ENCODE measurements at places on chromosomes 7 and 10.

- peak; percentile 65 for DNase-seq
Measured at GRCh38 chr7:65980478-65981250, 1.3 kb downstream of the GUSB start.

- DNase-seq: no peak
Measured at GRCh38 chr7:155454183-155455112, 3.5 kb upstream of the EN2 start.

DNA sequence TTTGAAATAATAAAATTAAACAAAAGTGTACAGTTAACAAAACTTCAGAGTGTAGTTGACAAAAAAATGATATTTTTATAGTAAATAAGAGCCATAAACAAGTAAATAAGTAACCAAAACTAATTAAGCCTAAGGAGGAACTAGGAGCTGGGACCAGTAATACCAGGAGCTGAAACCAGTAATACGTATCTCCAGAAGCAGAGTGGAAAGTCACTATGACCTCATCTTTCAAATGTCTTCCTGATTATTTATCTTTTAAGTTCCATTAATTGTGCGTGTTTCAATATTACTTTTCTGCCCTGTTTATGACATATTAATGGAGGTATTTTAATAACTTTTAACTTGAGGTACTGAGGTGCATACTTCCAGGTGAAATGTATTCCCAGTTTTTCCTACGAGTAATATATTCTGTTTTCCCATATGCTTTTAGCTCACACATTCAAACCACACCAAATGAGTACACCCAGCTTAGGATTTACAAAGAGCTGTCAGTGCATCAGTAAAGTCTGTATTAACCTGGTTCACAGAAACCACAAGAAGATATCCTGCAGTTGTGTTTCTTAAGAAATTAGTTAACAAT, 283.7 kb upstream of the HGF start:
- no peak for DNase-seq

- DNase-seq: no peak
Measured at GRCh38 chr7:108291791-108292440, 161.8 kb upstream of the LAMB4 start.

DNA sequence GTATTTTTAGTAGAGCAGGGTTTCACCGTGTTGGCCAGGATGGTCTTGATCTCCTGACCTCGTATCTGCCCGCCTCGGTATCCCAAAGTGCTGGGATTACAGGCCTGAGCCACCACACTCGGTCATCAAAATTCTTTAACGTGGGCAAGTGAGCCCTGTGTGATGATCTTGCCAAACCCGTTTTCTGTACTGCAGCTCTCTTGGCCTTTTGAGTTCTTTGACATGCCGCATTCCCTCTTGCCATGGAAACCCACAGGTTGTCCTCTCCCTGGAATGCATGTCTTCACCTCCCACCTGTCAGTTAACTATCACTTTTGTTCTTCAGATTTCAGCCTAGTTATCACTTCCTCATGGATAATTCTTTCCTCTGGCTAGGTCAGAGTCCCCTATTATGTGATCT, 5.0 kb downstream of the NUP205 start:
- DNase-seq: no peak

GRCh38 chr10:19431622-19432351, 383.2 kb downstream of the MALRD1 start:
- DNase-seq: no peak

GRCh38 chr7:23276947-23277346, 22.2 kb upstream of the MALSU1 start:
- DNase-seq: no peak

GRCh38 chr10:123663522-123663921, 2.6 kb upstream of the GPR26 start:
- DNase-seq: no peak

- no peak for DNase-seq
Measured at GRCh38 chr7:130488392-130489139, 3.3 kb upstream of the MEST start.

DNA sequence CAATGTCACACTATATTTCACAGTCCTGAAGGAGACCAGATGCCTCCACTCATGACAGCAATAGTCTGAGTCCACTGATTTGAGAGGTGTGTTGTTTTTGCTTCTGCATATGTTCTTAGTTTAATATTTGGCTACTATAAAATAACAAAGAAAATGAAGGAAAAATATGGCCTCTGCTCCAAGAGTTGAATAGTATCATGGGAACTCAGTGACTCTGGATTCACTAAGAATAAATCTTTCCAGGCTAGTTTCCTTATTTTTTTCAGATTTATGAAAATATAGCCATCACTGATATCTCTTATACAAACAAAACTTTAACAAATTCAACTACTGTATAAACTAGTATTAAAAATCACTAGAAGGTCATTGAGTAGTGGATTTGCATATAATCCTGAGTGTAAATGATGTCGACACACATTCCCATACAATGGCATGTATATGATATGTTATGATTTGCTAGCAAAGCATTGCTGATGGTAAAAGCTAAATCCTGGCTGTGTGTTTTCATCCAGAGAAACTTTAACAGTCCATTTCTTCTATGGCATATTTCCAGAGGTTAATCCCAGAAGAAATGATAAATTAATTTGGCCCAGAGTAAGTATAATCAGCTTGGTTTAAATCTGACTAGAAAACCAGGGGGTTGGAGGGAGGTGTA, 66.0 kb upstream of the VIPR2 start:
- no peak for DNase-seq

GRCh38 chr10:22552888-22553378, 161.4 kb downstream of the PIP4K2A start:
- no peak for DNase-seq

DNA sequence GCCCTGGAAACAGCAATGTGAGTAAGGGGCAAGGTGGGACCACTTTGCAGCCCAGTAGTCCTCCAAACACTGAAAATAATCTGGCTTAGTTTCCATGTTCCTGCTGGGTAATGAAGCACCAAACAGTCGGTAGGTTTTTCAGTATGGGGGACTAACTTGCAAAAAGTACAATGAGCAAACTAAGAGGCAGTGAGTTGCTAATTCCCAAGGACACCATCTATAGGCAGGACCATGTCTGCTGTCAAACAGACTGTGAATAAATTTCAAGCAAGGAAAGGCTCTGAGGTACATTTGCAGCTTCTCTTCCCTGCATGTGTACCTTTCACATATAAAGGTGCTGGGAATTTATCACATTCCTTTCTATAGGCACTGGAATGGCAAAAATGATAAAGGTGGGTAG, 327.7 kb downstream of the GPR158 start:
- DNase-seq: no peak

- no peak for DNase-seq
Measured at GRCh38 chr10:103933557-103934121, 15.7 kb upstream of the STN1 start.

- DNase-seq: no peak
Measured at GRCh38 chr7:115600207-115600606, 430.4 kb downstream of the TFEC start.

- no peak for DNase-seq
Measured at GRCh38 chr10:29501692-29502091, 133.1 kb downstream of the SVIL start.

DNA sequence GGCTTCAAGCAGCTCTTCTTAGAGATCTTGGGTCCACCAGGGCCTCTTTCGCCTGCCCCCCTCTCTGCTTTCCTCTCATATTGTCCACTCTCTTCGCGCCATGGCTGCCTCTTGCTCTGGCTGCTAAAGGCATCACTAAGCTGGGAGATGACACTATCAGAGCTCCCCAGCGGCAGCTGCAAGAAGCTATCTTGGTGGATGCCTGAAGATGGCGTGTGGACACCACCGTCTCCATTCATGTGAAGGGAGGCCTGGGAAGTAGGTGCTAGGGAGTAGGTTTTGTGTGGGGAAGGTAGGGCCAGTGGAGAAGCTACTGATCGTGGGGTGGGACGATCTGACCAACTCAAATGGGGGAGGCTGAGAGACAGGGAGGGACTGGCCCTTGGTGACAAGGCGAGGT, 45.9 kb upstream of the PDLIM1 start:
- no peak for DNase-seq

- no peak for DNase-seq
Measured at GRCh38 chr10:71435571-71436267, 39.0 kb downstream of the CDH23 start.

- peak; percentile 62 for DNase-seq
Measured at GRCh38 chr10:132637477-132638129, 100.0 kb downstream of the INPP5A start.

GRCh38 chr7:68892236-68892635, 706.0 kb upstream of the AUTS2 start:
- DNase-seq: no peak

DNA sequence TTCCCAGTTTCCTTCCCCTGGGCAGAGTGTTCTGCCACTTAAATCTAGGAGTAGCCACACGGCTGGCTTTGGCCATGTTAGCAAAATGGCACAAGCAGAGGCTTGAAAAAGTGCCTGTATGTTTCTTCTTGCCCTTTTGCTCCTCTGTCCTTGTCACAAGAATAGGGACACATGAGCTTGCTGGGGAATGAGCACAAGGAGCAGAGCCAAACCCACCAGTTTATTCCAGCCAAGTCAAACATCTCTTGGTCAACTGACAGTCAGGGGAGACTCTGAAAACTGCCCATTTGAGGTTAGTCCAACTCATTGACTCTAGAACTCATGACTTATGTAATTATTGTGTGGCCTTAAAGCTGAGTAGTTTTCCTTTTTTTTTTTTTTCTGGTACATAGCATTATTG, 739.7 kb upstream of the FZD8 start:
- no peak for DNase-seq

- DNase-seq: no peak
Measured at GRCh38 chr10:90930971-90931871, 10.3 kb upstream of the ANKRD1 start.

GRCh38 chr10:97224483-97225435, 39.0 kb upstream of the SLIT1 start:
- DNase-seq: no peak

GRCh38 chr10:28853195-28853594, 175.9 kb downstream of the BAMBI start:
- no peak for DNase-seq

DNA sequence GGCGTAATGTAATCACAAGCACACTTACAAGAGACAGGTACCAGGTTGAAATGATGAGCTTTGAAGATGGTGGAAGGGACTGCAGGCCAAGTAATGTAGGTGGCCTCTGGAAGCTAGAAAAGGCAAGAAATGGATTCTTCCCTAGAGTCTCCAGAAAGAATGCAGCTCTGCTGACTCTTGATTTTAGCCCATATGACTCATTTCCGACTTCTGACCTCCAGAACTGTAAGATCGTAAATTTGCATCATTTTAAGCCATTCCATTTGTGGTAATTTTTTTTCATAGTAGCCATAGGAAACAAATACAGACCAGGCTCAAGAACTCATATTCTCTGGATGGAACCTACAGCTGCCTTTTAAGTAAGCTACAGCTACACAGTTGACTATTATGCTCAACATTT, 315.5 kb downstream of the MAGI2 start:
- no peak for DNase-seq

DNA sequence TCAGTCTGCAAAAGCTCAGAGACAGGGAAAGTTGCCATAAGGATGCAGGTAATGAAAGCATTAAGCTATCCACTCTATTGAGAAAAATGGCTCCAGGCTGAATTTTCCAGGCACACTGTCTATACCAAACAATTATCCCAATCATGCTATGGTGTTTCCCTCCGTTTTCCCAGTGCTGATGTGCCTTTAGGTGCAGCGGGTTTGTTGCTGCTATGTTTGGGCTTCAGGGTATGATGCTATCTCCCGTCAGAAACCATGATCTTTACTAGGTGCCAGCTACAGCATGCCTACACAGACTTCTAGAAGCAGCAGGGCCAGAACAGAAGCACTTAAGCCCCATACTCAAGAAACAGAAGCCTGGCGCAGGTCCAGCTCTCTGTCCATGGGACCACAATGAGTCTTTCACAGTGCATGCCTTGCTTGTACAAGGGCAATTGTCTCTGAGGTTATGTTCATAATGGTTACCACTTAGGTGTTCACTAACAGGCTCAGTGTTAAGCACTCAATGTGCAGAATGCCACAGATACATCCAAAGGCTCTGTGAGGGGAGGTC, 19.4 kb downstream of the STEAP1B start:
- DNase-seq: no peak

DNA sequence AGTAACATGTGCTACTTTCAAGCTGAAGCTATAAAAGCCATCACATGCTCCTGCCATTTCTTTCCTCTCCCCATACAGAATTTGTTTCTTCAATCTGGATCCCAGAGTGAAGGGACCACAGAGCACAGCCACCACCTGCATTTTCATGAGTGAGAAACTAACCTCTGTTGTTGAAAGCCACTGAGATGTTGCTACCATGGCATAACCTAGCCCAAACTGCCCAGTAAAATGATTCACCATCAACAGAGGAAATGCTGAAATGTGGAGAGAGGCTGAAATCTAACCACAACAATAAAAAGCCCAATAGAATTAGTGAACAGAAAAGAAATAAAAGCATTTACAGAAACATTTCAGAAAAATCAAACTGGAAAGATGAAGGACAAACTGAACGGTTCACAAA, 125.2 kb downstream of the AMPH start:
- DNase-seq: no peak

DNA sequence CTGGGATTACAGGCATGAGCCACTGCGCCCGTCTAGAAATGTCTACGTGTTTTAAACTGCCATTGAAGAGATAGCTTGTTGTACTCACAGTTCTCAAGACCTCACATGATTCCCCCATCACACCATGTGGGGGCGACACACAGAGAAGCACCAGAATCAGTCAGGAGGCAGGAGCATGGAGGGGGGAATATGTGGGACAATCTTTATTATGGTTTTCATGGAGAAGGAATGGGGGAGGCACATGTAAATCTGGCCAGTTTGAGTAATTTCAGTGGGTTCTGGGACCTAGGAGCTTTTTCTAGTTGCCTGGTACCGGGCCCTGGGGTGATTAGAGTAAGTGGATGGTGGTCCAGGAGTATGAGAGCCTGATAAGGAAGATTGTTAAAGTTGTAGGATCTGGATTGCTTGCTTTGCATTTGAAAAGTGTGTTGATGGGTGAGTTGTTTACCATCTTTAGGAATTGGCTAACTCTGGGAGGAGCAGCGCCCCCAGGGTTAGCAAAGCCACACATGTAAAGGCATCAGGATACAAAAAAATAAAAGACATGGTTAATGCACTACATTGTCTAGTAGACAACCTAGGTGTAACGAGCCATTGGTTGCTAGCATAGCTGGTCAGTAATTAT, 85.4 kb upstream of the SLC13A1 start:
- DNase-seq: no peak

GRCh38 chr10:132247943-132248342, 59.8 kb downstream of the STK32C start:
- DNase-seq: no peak

DNA sequence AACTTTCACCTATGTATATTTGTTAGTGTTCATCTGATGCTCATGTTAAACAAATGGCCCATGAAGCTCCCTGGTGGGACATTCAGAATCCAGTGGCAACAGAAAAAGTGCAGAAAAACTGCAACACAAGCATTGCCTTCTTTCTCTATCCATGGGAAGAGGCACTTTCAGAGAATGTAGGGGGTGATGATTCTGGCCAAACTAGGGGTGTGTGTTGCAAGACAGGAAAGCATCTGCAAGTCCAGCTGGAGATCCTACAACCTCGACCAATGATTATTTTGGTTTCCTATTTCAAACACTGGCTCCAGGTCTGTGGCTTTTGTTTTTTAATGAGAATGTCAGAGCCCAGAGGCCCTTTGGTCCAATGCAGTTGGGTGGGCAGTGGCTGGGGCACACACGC, 198.7 kb downstream of the CXCL12 start:
- DNase-seq: no peak

- peak; percentile 89 for DNase-seq
Measured at GRCh38 chr7:91940572-91941341, at the start of gene AKAP9. Gene AKAP9 (plus strand): TSS chr7:91940862. CDS start chr7:91941100, 238 bp downstream.
